ENCODE measurements at places on chromosomes 1 and 21.

DNA sequence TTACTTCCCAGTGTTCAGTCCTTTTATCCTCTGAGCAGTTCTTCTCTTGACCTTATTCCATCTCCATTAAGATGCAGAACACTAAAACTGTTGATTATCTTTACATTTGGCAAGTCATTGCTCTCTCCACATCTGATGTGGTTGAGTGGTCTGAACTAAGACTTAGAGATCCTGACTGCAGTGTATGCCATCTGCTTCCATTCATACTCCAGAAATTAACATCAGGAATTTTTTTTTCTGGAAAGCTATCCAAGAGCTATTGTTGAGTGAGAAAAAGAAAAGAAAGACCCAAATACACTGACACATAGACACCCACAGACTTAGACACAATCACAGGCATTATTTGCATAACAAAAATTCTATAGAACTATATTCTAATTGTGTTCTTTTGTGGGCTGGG is 3.7 kb upstream of the TRIM62 start:
- no peak for DNase-seq

GRCh38 chr1:145806408-145806807 is 17.5 kb downstream of the RNF115 start:
- DNase-seq: no peak

GRCh38 chr1:4590756-4591155 is 63.7 kb upstream of the AJAP1 start:
- no peak for DNase-seq

DNA sequence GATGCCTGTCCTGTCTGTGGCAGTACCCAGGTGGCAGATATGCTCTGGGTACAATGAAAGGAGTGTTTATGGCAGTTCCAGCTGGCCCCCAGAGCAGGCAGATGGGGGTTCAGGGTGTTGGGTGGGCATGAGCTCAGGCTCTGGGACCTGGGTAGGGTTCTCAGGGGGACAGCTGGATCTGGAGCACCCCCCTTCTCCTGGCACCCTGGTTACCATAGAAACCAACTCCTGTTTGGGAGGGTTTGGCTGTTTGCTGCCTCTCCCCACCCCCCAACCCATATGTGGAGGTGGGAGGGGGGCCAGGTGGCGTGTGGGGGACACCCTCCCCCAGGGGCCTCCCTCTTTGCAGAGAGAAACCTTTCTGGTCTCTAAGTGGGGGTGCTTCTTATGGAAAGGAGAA is 7.1 kb downstream of the FOXO6 start:
- no peak for DNase-seq

- no peak for DNase-seq
These were observed 332.3 kb downstream of the COL11A1 start for GRCh38 chr1:102776071-102776470.

GRCh38 chr1:7572654-7573152 is 198.4 kb upstream of the VAMP3 start:
- no peak for DNase-seq

DNA sequence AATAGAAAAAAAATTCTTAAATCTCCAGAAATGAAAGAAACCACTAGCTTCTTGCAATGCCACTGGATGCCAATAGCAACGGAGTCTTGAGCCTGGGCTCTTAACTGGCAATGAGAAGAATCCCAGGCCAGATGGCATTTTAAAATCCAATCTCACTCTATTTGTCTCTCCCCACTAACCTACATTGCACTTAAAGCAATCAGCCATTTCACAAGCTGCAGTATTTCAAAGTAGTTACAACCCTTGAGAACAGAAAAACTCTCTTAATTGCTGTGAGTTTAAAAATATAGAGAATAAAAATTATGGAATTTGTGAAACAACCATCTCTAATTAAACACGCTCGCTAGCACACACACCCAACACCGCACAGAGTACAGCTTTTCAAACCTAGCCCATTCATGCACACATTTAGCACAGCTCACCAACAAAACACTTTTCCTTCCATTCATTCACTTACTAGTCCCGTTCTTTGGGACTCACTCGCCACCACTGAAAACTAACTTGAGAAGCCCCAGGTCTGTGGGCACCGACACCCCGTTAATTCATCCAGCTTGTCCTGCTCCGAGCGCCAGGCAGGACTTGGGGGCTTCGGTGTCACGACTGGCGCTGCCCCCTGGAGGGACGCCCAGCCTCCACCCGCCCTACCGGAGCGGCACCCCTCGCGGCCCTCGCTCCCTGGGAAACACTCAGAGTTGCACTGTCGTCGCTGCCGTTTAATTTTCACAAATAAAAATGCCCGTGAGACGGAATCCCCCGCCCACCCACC is 1.0 kb downstream of the DDAH1 start:
- DNase-seq: no peak

GRCh38 chr1:97379387-97380075 is 541.3 kb downstream of the DPYD start:
- DNase-seq: peak; percentile 94

DNA sequence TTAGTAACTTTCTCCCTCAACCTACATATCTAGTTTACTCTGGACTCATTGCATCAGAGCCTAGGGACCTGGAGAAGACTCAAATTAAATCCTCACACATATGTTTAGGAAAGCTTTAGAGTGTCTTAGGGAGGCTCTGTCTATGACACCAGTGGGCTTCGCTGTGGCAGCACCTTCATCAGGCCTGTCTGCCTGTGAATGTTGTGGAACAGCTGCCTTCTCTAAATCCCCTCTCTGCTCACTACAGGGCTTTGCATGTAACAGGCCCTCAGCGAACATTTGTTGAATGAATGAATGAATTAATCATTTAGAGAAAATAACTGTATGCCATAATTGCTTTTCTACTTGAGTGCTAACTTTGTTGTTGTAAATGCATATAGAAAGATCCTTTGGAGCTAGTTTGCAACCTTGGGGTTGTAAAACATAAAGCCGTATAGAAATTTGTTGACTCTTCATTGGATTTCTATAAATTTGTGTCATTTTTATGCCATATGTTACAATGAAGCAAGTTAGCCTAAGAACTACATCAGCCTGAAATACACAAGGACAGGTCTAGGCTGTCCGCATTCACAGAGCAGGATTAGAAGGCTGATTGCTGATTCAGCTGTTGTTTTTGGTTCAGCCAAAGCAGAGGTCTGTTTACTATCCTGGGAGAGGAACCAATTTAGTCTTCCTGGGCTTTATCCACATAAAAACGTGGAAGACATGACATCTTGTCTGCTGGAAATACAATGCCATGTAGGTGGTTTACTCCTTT is 238.0 kb downstream of the ASTN1 start:
- no peak for DNase-seq

- DNase-seq: no peak
These were observed 17.8 kb downstream of the CASZ1 start for GRCh38 chr1:10778640-10779039.

- no peak for DNase-seq
These were observed 167.2 kb upstream of the POU3F1 start for GRCh38 chr1:38213646-38214434.

GRCh38 chr1:175167861-175168260 is 24.7 kb downstream of the KIAA0040 start:
- no peak for DNase-seq

DNA sequence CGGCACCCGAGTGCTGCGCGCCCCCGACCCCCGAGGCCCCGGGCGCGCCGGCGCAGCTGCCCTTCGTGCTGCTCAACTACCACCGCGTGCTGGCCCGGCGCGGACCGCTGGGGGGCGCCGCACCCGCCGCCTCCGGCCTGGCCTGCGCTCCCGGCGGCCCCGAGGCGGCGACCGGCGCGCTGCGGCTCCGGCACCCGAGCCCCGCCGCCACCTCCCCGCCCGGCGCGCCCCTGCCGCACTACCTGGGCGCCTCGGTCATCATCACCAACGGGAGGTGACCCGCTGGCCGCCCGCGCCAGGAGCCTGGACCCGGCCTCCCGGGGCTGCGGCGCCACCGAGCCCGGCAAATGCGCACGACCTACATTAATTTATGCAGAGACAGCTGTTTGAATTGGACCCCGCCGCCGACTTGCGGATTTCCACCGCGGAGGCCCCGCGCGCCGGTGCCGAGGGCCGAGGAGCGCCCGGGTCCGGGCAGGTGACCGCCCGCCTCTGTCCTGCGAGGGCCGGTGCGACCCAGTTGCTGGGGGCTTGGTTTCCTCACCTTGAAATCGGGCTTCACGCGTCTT is 49.0 kb downstream of the SIM2 start:
- peak; percentile 13 for DNase-seq

DNA sequence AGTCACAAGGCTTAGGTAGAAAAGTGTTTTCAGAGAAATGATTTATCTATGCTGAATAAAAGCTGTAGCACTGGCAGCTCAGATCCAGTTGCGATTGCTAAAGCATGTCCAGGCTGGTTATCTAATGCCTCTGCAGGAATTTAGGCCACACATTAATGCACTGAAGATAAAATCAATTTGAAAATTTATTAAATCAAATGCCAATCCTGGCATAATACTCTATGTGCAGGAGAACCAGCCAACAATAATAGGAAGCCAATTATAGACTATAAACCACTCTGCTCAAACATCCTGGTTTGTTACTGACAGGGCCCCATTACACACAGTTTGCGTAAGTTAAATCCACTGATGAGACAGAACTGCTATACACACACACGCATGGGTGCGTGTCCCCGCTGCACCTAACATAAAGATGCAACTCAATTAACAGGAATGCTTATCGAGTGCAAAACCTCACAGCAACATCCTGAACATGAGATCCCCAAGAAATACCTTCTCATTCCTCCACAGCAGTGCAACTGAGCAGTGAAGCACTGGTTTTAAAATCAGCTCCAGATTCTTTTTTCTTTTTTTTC is 40.6 kb downstream of the PTP4A2 start:
- DNase-seq: no peak

GRCh38 chr1:47160716-47161115 is 23.5 kb downstream of the CYP4A22 start:
- DNase-seq: no peak

DNA sequence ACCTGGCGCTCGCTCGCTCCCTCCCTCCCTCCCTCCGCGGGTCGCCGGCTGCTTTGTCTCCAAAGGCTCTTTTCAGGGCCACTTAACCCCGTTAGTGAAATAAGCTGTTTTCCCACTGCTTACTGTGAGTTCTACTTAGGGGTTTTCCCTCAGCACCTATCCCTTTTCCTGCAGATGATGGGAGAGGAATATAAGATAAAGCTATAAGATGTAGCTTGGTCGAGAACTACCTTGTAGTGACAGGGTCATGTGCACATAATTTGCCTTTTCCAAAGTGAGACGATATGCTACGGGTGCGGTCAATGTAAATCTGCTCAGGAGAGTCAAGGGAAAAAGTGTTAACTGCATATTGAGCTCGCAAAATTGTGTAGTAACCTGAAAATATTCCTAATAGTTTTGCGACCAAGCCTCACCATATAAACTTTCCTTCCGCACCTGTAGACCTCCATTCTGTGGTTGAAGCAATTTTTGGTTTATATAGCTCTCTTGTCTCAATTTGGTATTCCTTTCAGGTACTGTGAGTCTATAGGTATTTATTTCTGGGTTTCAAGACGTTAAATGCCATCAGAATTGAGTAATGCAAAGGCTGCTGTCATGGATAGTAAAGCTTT is 55.8 kb upstream of the BOLA1 start:
- DNase-seq: no peak

DNA sequence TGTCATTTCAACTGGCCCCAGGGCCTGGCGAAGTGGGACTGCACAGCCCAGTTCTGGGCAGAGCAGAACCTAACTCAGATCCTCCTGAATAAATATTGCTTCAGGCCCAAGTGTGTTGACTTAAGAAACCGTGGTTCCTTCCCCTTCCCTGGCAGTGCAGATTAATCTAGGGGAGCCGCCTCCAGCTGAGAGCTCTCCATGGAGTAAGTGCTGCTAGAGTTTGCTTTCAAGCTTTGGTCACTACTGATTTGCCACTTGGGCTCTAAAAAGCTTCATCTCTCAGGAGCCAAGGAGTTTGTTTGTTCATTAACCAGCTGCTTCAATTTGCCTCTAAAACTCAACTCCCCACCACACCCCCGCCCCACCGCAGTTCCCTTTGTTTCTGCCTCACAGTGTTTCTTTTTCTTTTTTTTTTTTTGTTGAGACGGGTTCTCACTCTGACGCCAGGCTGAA is 112.1 kb downstream of the DTL start:
- DNase-seq: no peak

DNA sequence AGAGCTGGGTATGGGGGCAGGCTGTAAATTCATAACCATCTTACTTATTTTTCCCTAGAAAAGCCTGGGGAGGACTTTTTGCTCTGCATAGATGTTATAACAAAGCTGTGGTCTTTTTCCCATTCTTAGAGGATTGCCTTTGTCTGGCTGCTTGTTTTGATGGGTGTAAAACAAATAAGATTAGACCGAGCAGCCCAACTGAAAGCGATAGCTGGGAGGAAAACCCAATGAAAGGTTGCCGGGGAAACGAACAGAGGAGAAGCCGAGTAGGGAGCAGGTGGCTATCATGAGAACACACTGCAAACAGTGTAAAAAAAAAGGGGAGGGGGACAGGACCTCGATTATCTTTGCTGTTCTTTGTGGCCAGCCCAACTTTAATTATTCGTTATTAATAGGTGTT is 1.9 kb downstream of the ELAVL4 start:
- no peak for DNase-seq

DNA sequence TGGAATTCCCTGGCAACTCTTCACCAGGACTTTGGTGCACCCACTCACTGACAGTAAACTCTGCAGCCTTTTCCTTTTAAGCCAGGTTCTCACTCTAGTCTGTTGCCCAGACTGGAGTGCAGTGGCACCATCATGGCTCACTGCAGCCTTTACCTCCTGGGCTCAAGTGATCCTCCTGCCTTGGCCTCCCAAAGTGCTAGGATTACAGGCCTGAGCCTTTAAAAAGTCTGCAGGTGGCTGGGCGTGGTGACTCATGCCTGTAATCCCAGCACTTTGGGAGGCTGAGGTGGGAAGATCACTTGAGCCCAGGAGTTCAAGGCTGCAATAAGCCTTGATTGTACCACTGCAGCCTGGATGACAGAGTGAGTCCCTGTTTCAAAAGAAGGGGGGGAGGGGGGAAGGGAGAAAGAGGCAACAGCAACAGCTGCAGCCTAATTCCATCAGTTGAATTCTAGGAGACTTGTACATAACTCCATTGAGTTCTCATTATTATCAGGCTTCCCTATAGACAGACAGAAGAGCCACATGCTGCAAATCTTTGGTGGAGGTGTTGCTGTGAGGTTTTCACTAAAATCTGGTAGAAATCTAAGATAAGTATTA is 8.1 kb upstream of the HNRNPR start:
- no peak for DNase-seq

DNA sequence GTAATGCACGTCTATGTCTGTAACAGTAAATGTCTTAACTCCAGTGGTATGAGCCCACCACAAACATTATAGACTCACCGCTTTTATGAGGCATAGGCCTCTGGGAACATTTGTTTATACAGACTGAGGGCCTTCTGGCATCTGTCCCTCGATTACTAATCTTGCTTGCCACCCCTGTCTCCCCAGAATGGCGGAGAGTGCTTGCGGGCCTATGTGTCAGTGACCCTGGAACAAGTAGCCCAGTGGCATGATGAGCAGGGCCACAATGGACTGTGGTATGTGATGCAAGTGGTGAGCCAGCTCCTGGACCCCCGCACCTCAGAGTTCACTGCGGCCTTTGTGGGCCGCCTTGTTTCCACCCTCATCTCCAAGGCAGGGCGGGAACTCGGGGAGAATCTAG is 18.3 kb upstream of the SHISA4 start:
- DNase-seq: peak; percentile 57
